ENCODE measurements at places on chromosomes 13 and 19.

- no peak for DNase-seq
Measured at GRCh38 chr13:40115426-40115825, 460.0 kb downstream of the COG6 start.

DNA sequence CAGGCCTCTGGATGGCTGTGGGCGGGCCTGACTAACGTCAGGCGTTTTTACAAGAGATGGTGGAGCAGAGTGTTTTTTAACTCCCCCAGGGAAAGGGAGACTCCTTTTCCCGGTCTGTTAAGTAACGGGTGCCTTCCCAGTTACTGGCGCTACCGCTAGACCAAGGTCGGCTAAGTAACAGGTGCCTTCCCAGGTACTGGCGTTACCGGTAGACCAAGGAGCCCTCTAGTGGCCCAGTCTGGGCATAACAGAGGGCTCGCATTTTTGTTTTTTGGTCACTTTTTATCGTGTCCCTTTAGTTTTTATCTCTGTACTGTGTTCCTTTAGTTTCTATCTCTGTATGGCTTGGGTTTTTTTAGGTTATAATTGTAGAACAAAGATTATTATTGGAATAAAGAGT, 10.0 kb downstream of the ZNF383 start:
- peak; percentile 10 for DNase-seq

DNA sequence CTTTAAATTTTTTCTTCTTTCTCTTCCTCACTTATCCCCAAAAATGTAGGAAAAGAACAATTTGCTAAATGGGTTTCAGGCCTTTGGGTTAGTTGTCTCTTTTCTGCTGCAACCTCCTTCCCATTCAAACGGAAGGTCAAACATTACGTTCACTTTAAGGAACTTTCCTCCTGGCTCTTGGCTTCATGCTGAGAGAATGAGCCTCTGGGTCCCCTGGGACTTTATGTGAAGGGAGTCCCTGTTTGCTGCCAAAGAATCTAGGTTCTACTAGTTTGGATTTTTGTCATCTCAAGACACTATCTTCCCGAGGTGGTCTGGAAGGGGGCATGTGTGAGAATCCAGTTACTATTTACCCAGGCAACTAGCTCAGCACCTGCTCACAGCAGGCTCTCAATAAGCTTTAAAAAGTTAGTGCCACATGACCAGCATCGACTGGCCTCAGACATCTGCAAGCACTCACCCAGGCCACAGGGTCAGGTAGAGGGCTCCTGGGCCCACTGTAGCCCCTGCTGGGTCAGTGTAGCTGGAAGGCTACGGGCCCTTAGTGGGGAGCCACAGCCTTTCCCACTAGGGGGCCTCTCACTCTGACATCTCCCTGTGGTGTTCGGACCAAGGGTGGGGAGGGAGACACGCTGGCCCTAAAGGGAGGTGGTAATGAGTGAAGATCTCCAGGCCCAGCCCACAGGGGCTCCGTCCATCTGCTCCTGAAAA, 40.5 kb downstream of the FAM124A start:
- DNase-seq: no peak

DNA sequence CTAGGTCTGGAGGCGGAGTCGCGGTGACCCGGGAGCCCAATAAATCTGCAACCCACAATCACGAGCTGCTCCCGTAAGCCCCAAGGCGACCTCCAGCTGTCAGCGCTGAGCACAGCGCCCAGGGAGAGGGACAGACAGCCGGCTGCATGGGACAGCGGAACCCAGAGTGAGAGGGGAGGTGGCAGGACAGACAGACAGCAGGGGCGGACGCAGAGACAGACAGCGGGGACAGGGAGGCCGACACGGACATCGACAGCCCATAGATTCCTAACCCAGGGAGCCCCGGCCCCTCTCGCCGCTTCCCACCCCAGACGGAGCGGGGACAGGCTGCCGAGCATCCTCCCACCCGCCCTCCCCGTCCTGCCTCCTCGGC, at the start of gene SLC5A5:
TSS of gene SLC5A5 (plus strand) at position 68 of the 373 bp plus-strand sequence. CDS start 375 bp downstream, outside the sequence.
- DNase-seq: no peak

DNA sequence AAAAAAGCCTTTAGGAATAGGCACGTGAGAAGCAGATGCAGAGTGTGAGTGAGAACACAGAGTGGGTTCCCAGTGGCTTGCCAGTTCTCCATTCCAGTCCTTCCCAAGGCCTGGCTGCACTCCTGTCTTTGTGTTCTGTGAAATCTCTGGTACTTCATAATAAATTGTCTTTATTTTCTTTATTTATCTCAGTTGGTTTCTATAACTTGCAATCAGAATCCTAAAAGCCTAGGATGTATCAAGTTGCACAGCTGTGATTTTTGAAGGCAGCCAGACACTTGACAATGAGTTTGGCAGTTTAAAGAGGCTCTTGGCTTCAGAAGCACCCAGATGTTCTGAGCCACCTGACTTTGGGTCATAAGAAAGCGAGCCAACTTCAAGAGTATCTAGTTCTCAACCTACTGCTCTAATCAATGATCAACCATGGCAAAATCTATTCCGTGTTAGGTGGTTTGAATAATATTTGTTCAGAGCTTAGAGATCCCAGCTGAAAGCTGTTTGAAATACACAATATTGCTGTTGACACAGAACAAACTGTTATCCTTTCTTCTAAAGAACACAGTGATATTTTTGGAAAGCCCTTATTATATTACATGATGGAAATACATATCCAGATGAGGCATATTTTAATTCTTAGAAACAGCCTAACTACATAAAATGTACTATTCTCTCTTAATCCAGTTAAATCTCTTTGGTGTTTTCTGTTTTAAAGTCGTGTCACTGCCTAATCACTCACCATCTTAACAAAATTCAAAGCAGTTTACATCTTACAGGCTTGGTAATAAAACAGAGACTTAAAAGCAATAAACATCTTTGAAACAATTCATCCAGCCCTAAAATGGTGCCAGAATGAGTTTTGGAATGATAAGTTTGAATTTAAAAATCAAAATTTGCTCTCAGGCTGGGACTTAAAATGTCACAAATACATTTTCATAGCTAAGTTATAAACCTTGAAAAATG, 483.0 kb upstream of the NBEA start:
- DNase-seq: peak; percentile 83

DNA sequence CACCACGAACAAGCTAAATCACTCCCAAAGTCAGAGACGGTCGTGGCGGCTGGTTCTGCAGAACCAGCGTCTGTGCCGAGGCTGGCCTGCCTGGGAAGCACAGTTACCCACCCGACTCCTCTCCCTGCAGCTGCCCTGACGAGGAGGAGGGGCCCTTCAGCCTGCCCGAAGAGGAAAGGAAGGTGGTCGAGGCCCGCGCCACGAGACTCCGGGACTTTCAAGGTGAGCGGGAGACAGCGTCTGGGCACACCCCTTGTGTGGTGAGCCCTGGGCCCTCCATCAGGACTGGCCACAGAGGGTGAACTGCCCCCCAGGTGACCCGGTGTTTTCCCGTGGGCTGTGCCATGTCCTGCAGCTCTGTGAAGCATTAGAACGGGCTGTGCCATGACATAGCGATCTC, 29.1 kb downstream of the PEX11G start:
- DNase-seq: no peak

All from hindlimb muscle (tissue), 1 donor.